ENCODE measurements at places on chromosomes 13 and 19.

GRCh38 chr13:97185291-97185690 is 36.8 kb upstream of the MBNL2 start:
- DNase-seq: no peak

DNA sequence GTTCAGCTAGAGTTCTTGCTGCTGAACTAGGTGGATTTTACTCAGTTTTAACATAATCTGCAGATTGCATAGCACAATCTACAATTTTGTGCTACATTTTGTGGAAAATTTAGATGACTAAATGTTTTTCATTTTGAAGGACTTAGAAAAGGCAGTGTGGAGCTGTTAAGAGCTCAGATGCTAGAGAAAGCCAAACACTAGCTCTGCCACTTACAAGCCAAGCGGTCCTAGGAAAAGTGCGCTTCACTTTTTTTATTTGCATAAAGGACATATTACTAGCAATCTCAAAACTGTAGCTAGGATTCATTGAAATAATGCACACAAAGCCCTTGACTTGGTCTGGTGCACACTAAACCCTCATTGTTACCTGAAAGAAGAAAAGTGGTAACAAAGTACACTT is 8.1 kb upstream of the CSNK1A1L start:
- DNase-seq: no peak

DNA sequence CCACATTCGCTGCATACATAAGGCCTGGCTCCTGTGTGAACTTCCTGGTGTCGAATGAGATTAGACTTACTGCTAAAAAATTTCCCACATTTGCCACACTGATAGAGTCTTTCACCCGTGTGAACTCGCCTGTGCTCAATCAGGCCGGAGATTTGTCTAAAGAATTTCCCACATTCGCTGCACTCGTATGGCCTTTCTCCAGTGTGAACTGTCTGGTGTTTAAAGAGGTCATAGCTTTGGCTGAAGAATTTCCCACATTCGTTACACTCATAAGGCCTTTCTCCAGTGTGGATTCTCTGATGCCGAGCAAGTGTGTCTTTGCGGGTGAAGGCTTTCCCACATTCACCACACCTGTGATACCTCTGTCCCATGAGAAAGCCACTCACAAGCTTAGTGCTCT is 6.5 kb downstream of the ZNF671 start:
- DNase-seq: no peak

GRCh38 chr13:40115426-40115825 is 460.0 kb downstream of the COG6 start:
- DNase-seq: no peak

DNA sequence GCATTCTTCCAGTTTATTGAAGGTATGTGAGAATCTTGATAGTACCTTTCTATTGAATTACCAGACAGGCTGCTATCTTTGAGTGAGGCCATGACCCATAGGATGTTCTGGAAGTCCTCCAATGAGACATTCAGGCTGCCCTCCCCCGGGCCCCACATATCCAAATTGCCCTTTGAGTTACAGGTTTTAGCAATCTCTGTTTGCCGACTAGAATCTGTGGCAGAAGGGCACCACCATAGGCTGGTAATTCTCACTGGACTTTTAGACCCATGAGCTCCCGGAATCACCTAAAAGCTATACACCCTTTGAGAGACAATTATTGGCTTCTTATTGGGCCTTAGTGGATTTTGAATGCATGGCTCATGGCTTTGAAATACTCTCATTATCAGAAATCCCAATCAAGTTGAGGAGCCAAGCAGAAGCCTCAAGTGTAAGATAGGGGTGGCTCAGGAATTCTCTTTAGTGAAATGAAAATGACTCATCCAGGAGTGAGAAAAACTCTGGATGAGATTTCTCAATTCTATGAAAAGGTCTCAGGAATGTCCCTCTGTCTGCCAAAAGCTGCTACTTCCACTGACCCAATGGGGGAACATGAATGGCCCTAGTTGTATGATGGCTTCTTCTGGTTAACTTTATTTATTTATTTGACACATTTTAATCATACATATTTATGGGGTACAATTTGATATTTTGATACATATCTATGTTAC is 172.1 kb upstream of the CSNK1A1L start:
- no peak for DNase-seq

- DNase-seq: no peak
These were observed 25.2 kb upstream of the FNDC3A start for GRCh38 chr13:48950501-48950875.

DNA sequence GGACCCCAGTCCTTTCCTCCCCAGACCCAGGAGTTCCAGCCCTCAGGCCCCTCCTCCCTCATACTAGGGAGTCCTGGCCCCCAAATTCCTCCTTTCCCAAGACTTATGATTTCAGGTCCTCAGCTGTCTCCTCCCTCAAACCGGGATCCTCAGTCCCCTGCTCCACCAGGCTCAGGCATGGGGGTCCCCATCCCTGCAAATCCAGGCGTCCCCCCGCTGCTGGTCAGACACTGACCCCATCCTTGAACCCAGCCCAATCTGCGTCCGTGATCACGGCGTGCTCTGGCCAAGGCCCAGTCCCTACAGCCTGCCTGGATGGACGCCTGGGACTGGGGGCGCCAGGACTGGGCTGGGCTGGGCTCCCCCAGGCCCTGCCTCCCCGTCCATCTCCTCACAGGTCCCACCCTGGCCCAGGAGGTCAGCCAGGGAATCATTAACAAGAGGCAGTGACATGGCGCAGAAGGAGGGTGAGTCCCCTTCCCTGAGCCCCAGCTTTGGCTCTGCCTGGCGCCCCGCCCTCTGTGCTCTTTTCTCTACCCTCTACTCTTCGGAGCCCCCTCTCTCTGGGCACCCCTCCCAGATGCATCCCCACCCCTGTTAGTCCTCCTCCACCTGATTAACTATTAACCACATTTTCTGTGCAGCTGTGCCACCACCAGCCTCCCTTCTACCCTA is 672 bp downstream of the HPN start:
- no peak for DNase-seq

DNA sequence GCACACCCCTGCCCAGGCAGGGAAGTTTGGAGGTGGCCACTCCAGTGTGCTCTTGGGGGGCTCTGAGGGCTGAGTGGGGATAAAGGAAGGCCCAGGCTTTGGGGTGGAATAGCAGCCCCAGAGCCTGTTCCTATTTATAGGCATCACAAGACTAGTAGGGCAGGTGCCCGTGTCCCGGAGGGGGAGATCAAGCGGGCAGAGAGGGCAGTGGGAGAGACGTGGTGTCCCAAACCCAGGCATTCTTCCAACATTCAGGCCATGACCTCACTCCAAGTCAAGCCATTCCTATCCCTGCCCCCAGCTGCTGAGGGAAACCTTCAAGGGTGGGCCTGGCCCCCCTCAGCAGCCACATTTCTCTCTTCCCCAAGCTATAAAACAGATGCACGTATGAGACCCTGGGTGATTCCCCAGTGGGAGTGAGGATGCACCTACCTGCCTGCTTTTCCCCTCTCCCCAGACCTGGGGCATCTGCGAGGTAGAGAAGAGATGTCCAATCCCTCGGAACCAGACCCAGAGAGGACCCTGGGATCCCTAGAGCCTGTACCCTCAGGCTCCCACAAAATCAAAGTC is 3.9 kb downstream of the WIZ start:
- no peak for DNase-seq

DNA sequence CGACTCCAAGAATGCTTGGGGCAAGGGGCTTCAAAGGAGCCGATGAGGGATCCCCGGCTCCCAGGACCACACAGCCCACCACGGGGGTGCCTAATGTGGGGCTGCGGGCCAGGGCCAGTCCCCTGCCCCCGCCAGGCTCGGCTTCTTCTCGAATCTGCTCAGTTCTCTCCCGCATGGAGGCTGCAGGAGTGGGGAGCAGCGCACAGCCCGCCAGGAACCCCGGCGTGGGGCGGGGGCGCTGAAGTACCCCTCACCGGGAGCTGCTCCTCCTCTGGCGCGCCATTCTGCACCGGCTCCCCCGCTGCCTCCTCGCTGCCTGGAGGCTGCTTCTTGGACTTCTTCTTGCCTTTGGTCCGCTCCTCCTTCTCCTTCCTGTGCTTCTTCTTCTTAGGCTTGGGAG is 14.7 kb downstream of the IZUMO4 start:
- no peak for DNase-seq

DNA sequence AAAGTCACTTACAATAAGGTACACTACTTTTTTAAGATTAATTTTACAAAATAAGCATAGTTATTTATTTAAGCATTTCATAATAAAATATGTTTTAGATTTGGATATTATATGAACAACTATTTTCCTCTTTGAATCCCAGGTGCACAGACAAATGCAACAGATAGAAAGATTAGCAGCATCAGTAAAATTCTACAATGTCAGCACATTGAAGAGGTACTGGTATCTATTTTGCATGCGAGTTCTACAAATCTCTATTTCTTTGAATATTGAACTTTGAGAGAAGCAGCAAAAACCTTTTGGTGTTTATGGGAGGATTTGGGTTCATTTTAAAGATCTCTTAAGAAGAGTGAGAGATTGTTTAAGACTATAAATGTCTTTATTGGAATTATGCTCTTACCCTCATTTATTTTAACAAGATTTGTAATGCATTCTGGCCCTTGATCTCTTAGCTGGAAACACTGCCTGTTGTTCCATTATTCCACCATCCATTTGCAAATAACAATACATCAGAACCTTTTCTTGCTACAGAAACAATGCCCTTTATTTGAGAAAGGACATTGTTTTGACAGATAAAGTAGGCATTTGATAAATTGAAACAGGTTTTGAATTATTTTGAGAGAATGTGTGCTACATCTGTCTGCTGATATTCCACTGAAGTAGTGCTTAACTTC is 558.8 kb upstream of the KLHL1 start:
- no peak for DNase-seq

DNA sequence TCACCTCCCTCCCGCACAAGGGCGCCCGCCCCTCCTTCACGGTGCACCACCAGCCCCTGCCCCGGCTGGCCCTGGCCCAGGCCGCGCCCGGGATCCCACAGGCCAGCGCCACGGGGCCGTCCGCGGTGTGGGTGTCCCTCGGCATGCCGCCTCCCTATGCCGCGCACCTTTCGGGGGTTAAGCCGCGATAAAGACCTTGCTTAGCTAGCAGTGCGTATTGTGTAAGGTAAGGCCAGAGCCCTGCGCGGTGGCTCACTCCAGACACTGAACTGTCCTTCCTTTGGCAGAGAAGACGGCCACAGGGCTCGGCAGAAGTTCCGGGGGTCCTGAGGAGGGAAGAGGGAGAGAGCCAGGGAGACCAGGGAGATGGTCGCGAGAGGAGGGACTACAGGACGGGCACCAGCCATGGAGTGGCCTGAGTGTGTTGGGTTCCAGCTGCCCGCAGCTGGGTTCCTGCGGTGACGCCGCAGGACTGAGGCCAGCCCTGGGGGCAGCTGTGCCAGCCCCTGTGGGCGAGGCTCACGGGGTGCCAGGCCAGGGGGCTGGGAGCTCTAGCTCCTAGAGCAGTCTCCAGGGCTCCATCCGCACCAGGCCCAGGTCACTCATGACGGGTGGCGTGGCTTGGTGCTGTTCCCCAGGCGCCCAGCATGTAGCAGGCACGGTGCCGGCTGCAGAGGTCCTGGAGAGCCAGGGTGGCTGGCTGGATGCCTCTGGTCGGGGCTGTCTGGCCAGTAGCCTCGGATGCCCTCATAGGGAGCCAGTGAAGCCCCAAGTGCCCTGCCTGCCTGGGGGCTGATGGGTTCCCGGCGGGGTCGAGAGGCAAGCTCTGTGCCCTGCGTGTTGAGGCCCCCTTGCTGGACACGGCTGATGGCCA is 7.7 kb downstream of the PLEKHJ1 start:
- DNase-seq: no peak

DNA sequence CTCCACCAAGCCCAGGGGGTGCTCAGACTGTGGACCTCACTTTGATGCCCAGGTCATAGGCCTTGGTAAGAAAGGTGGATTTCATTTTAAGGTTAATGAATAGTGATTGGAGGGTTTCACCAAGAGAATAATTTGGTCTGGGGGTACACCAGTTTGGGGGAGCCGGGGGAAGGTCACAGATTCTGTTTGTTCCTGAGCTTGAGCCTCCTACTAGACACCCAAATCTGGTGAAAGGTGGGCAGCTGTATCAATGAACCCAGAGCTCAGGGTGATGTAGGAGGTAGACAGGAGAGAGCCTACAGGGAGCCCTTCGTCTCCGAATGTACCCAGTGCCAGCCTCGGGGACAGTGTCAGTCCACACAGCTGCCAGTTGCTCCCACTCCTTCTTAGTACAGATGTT is 63.7 kb upstream of the ATP12A start:
- DNase-seq: no peak

GRCh38 chr13:51523082-51523518 is 61.2 kb upstream of the WDFY2 start:
- DNase-seq: no peak

DNA sequence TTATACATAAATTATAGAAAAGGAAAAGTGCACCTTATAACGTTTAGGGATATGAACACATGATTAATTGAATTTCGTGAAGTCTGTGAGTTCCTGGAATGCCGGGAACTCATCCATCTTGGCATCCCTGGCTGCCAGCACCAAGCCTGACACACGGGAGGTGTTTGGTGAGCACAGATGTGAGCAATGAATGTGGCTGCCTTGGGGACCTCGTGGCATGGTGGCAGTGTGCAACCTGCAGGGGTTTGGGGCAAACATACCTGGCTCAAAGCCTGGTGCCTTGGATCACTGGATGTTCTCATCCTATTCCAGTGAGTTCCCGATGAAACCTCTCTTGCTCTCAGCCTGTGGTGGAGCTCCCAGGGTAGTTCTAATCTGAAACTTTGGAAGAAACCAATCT is 10.4 kb upstream of the MAP2K2 start:
- DNase-seq: no peak

DNA sequence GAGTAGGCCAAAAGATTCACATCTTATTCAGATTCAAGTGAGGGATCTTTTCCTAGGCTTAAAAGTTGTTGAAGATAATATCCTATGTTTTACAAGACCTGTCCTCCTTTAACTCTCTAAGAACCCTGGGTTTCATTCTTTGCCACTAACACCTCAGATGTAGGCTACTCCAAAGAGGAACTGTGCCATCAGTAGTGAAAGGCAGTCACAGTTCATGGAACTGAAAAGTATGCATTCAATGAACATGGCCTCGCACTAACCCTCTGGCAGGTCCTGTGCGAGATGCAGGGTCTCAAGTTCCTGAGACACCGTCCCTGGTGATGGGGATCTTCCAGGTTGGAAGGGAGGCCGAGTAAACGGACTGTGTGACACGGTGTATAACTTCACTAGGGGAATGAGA is 4.3 kb downstream of the LGALS14 start:
- DNase-seq: no peak

GRCh38 chr19:40134866-40135265 is 44.1 kb upstream of the ZNF780A start:
- DNase-seq: no peak

- DNase-seq: no peak
These were observed 181.5 kb downstream of the DNAJC3 start for GRCh38 chr13:95858286-95859075.

Measured in lower lobe of right lung (tissue), 2 donors.